ENCODE measurements at places on chromosomes 5 and 9.

GRCh38 chr5:104297076-104297475 is 734.5 kb upstream of the NUDT12 start:
- DNase-seq, result no peak

GRCh38 chr5:39440192-39440957 is 15.6 kb upstream of the DAB2 start:
- no peak for DNase-seq

DNA sequence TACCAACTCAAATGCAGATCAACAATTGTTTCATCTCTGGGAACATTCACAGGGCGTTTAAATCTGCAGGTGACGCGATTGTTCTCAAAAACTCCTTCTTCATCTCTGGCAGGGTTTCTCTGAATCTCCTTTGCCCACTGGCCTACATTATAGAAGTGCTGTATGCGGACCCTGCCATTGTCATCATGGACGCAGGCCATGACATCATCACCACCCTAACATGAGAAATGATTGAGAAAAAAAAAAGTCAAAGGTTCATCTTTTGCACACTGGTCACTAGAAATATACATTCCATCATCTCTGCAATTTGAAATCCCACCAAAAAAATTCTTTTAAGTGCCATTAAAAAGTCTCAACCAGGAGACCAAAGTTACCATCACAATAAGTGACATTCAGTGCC is 21.6 kb upstream of the TMEM245 start:
- DNase-seq, result no peak

GRCh38 chr5:133487093-133487492 is 125.2 kb downstream of the FSTL4 start:
- DNase-seq, result no peak

DNA sequence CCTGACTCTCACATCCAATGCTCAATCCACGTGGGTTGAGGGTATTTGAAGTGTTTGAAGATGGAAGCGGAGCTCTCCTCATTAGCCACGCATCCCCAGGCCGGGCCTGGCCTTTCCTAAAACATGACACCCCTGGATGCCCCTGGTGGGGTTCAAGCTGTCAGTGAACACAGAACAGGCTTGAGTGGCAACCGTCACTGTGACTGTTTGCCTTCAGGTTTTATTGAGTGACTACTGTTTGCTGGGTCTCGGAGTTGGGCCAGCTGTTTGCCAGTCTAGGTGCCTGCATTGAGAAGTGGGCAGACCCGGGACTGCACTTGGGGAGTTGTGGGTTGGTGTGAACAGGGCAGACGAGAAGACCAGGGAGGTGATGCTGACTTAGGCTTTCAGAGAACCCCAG is 7.8 kb upstream of the OLFM1 start:
- DNase-seq, result no peak

- no peak for DNase-seq
Measured at GRCh38 chr5:68803881-68804319, 289.9 kb upstream of the SLC30A5 start.

GRCh38 chr5:102700120-102700831 is 54.8 kb upstream of the PAM start:
- DNase-seq, result no peak

GRCh38 chr9:37732952-37733351 is 20.7 kb upstream of the TRMT10B start:
- no peak for DNase-seq

DNA sequence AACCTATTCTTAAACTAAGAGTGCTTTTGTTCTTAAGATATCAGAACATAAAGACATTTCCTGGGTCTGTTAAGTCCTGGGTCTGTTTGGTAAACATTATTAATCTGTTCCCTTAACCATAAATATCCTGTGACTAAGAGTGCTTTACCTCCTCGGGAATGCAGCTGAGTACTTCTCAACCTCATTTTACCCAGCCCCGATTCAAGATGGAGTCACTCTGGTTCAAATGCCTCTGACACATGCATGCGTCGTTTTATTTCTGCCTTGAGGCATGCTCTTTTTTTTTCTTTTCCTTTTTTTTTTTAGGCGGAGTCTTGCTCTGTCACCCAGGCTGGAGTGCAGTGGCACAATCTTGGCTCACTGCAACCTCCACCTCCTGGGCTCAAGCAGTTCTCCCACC is 39.8 kb upstream of the FBXL17 start:
- no peak for DNase-seq

- no peak for DNase-seq
Measured at GRCh38 chr5:171899792-171900191, 106.6 kb downstream of the FBXW11 start.

- no peak for DNase-seq
Measured at GRCh38 chr9:88191456-88191855, 53.2 kb upstream of the SPATA31C2 start.

DNA sequence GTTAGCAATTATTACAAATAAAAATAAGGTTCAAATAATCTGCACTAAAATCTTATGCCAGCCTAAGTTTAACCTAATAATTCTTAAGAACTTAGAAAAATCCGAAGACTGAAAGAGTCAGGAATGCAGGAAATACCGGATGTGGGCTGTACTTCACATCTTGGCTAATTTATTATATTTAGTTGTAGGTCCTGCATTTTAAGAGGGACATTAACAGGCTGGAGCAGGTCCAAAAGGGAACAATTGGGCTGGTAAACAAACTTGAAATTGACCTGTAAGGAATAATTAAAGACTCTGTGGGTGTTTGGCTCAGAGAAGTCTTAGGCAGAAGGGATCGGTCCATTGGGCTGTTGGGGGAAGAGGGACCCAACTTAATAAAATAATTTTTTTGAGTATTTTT is 18.4 kb downstream of the GLRA1 start:
- DNase-seq, result no peak

- DNase-seq, result no peak
Measured at GRCh38 chr9:114228016-114228808, 72.9 kb downstream of the COL27A1 start.

DNA sequence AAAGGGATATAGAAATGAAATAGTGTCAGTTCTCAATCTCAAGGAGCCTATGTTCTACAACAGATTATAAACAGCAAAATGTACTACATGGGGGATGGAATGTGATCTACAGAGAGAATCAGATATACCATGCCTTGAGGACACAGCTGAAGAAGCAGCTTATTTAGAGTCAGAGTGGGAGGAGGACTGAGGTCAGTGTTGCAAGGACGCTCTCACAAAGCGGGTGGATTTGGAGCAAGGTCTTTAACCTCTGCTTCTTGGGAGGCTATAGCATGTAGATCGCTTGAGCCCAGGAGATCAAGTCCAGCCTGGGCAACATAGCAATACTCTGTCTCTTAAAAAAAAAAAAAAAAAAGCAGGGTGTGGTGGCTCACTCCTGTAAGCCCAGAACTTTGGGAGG is 32.8 kb upstream of the PLIN2 start:
- no peak for DNase-seq

- no peak for DNase-seq
Measured at GRCh38 chr5:143678148-143678905, 133.6 kb upstream of the HMHB1 start.

DNA sequence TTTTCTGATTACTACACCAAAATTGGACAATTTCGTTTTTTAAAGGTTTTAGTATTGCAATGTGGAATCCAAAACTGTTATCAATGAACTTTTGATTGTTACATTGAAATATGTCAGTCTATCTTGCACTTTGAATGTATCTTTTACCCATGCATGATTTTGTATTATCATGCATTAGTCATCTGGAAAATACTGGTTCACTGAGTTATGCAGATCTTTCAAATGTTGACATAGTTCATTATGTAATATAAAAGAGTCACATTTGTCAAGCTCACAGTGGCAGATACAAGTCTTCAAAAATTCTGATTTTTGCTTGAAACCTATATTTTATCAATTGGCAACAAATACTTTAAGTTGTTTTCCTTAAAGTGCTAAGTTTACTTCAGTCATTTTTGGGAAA is 85.2 kb downstream of the NR3C1 start:
- DNase-seq, result no peak

GRCh38 chr5:74300808-74301389 is 339.6 kb downstream of the ENC1 start:
- DNase-seq, result no peak

- no peak for DNase-seq
Measured at GRCh38 chr5:104915226-104915625, 1352.6 kb upstream of the NUDT12 start.

- no peak for DNase-seq
Measured at GRCh38 chr9:115757461-115757860, 396.1 kb upstream of the PAPPA start.

GRCh38 chr5:135265497-135266302 is 133.3 kb downstream of the MACROH2A1 start:
- no peak for DNase-seq

GRCh38 chr5:16916262-16916878 is 19.7 kb downstream of the MYO10 start:
- no peak for DNase-seq

- DNase-seq, result no peak
Measured at GRCh38 chr5:12566441-12566840, 662.2 kb upstream of the CTNND2 start.

DNA sequence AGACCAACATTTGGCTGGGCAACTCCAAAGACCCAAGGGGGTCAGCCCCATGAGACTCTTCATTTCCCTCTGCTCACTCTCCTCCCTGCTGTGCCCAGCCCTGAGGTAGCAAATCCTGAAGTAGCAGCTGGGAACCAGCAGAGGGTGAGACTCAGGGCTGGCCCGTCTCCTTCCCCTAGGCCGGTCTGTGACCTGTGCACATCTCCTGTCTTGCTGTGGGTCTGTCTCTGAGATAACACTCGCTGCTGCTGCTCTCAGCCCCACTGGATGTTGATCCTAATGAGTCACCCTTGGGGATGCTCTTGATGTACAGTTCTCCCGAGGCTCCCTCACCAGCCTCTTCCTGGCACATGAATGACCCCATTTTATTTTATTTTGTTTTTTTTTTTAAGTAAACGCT is 7.3 kb upstream of the OR2V1 start:
- DNase-seq, result no peak

GRCh38 chr5:80961376-80962281 is 1.5 kb downstream of the RASGRF2 start:
- DNase-seq, result no peak

Data from memory B cell (primary cell).